ENCODE measurements at places on chromosomes 4 and X.

GRCh38 chr4:6733358-6734164 is 17.6 kb downstream of the BLOC1S4 start:
- H3K27ac ChIP-seq: no peak overlapping the region
- DNase-seq: no peak
- no peak overlapping the region for H3K4me3 ChIP-seq
- no peaks in the 10 kb centered on the region for H3K4me1 ChIP-seq
- H3K27me3 ChIP-seq: no peaks in the 10 kb centered on the region
- no peaks in the 10 kb centered on the region for H3K36me3 ChIP-seq

- no peaks in the 10 kb centered on the region for H3K27me3 ChIP-seq
- H3K4me3 ChIP-seq: no peak overlapping the region
- no peaks in the 10 kb centered on the region for H3K4me1 ChIP-seq
- DNase-seq: no peak
- H3K36me3 ChIP-seq: no peaks in the 10 kb centered on the region
Observed at GRCh38 chr4:138696058-138696457, 319.5 kb upstream of the NOCT start.

DNA sequence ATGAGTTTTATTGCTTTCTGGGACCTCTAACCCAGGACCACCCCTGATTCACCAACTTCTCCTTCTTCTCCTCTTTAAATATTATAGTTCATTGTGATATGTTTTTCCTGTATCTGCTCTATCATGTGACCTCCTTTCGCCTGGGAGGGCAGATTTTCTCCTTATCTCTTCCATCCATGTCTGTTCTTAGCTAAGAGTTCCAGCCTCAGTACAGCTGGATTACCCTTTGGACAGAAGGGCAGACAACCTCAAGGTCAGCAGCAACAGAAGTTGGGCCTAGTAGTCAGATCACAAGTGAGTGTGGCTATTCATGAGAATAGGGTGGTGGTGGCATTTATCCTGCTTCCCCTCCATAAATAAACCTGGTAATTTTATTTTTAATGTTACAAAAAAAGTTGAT is 5.7 kb upstream of the XK start:
- no peak for DNase-seq
- H3K4me3 ChIP-seq: no peak overlapping the region
- H3K27me3 ChIP-seq: no peaks in the 10 kb centered on the region
- peaks cover 3% of the 10 kb centered on the region for H3K4me1 ChIP-seq
- H3K27ac ChIP-seq: no peak overlapping the region

DNA sequence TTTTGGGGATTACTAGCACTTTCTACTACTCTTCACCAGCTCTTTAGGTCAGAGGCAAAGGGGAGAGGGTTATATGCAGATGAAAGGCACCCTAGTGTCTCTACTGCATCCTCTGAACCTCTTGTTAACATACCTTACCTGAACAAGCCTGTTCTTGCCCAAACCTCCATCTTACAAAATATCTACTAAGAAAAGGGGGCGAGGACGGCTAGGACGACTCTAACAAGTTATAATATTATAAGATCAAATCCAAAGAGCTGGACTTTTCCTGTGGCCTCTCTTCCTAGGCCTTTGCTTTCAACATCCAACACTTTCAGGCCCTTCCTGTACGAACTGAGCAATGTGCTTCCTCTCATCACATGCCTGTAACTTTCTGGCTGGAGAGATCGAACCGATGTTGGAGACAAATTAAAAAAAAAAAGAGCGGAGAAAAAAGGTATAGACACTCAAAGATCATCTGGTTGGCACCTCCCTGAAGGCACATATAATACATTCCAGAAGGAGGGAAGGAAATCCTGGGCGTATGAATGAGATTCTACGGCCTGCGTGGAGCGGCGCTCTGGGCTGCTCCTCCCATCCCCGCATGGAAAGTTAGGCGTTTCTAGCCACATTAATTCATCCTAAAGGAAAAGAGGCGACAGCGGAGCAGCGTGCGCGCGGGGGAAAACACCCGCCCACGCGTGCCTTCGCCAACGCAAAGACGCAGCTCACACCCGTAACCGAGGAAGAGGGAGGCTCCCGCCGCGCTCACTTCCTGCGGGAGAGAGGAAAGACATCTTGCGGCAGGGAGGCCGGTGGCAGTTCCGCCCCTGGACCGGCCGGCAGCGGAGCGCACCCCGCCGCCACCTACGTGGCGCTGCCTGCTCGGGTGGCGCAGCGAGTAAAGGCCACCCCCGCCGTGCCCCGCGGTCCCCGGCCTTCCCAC is 808 bp downstream of the PRDM5 start:
- H3K27ac ChIP-seq: peak overlapping the region; percentile 89
- no peaks in the 10 kb centered on the region for H3K27me3 ChIP-seq
- DNase-seq: peak; percentile 71
- H3K4me3 ChIP-seq: peak overlapping the region; percentile 66
- no peaks in the 10 kb centered on the region for H3K36me3 ChIP-seq

- H3K27me3 ChIP-seq: no peaks in the 10 kb centered on the region
- H3K4me1 ChIP-seq: no peaks in the 10 kb centered on the region
- no peak overlapping the region for H3K4me3 ChIP-seq
- H3K36me3 ChIP-seq: no peaks in the 10 kb centered on the region
- no peak for DNase-seq
Observed at GRCh38 chr4:73976716-73977115, 5.1 kb downstream of the PF4 start.

DNA sequence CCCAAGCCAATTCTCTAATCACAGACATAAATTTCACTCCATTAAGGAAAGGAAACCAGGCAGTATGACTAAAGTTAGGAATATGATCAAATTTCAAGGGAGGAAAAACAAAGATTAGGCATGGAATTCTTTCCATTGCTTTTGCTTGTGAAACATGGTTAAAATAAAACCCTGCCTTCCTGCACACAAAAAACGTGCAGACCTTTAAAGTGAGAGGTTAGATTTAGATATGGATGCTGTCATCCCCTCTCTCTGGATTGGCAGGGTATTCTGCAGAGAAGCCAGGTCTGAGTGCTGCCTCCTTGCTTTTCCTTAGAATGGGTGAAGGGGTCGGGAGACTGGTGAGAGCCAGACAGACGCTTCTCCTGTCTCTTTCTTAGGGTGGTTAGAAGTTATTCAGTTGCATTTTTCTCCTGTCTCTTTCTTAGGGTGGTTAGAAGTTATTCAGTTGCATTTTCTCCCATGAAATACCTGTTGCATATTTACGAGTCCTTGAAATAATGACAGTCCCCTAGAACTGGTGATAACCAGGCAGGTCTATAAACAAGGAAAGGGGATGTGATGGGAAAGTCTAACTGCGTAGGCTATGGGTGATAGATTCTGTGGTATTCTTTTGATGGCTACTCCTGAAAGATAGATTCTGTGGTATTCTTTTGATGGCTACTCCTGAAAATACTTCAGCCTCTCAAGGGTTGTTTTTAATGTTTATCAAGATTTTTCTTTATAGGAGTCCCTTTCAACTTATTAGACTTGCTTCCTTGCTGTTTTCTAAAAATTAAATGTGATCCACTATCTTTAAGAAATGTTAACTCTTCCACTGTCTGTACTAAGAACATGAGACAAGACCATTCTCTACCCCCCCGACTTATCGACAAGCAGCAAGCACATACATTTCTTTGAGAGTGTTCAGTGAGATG is 163.6 kb downstream of the SPRY1 start:
- H3K27me3 ChIP-seq: no peaks in the 10 kb centered on the region
- no peak overlapping the region for H3K27ac ChIP-seq
- H3K36me3 ChIP-seq: no peaks in the 10 kb centered on the region
- no peaks in the 10 kb centered on the region for H3K4me1 ChIP-seq

DNA sequence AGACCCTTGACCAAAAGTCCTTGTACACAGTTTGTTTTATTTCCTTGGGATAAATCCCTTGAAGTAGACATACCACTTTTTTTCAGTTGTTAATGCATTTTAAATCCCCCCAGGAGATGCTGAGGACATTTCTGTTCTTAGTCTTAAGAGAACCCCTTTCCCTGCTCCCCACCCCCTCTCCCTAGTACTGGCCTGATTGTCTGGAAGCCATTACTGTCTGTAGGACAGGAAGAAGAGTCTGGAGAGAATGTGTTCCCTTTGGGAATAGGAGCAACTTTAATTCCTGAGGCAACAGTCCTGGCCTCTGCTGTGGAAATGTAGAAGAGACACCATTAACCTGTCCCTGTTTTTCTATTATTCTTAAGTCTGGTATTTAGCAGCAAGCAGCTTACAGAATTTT is 52.3 kb upstream of the TMEM131L start:
- no peaks in the 10 kb centered on the region for H3K36me3 ChIP-seq
- no peak overlapping the region for H3K27ac ChIP-seq
- H3K27me3 ChIP-seq: no peaks in the 10 kb centered on the region
- no peak for DNase-seq
- no peaks in the 10 kb centered on the region for H3K4me1 ChIP-seq
- no peak overlapping the region for H3K4me3 ChIP-seq

- no peak overlapping the region for H3K27ac ChIP-seq
- no peak overlapping the region for H3K4me3 ChIP-seq
- no peak for DNase-seq
- H3K36me3 ChIP-seq: no peaks in the 10 kb centered on the region
- no peaks in the 10 kb centered on the region for H3K27me3 ChIP-seq
- H3K4me1 ChIP-seq: no peaks in the 10 kb centered on the region
Observed at GRCh38 chrX:96843566-96843965, 40.1 kb upstream of the RPA4 start.

DNA sequence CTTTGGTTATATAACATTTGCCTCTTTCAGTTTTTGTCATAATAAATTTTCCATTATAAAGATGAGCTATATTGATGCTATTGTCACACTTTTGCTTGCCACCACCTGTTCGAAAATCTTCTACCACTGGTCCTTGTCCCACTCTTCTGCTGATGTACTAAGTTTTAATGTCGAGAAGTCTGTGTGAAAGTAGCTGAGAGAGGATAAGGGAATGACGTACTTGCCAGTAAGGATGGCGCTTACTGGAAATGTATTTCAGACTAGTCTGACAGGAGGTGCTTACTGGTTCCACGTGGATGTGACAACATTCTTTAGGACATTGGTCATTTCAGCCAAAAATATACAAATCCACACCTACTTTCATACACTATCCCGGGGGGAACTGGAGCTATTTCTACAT is 132.7 kb upstream of the NR3C2 start:
- no peaks in the 10 kb centered on the region for H3K36me3 ChIP-seq
- DNase-seq: no peak
- H3K4me3 ChIP-seq: no peak overlapping the region
- H3K27me3 ChIP-seq: no peaks in the 10 kb centered on the region
- no peak overlapping the region for H3K27ac ChIP-seq
- no peaks in the 10 kb centered on the region for H3K4me1 ChIP-seq

- H3K36me3 ChIP-seq: no peaks in the 10 kb centered on the region
- DNase-seq: no peak
- no peak overlapping the region for H3K4me3 ChIP-seq
Observed at GRCh38 chr4:123405267-123405865, 8.8 kb downstream of the SPRY1 start.

GRCh38 chr4:125390727-125391126 is 76.0 kb downstream of the FAT4 start:
- no peaks in the 10 kb centered on the region for H3K4me1 ChIP-seq
- H3K4me3 ChIP-seq: no peak overlapping the region
- no peak for DNase-seq
- no peaks in the 10 kb centered on the region for H3K36me3 ChIP-seq
- no peaks in the 10 kb centered on the region for H3K27me3 ChIP-seq

- H3K27ac ChIP-seq: no peak overlapping the region
- no peaks in the 10 kb centered on the region for H3K36me3 ChIP-seq
- no peak for DNase-seq
- H3K4me1 ChIP-seq: no peaks in the 10 kb centered on the region
Observed at GRCh38 chr4:176054942-176055341, 10.7 kb upstream of the WDR17 start.

GRCh38 chr4:128600996-128601871 is 208.3 kb upstream of the JADE1 start:
- no peaks in the 10 kb centered on the region for H3K27me3 ChIP-seq
- H3K36me3 ChIP-seq: no peaks in the 10 kb centered on the region
- no peak overlapping the region for H3K27ac ChIP-seq
- no peak overlapping the region for H3K4me3 ChIP-seq

DNA sequence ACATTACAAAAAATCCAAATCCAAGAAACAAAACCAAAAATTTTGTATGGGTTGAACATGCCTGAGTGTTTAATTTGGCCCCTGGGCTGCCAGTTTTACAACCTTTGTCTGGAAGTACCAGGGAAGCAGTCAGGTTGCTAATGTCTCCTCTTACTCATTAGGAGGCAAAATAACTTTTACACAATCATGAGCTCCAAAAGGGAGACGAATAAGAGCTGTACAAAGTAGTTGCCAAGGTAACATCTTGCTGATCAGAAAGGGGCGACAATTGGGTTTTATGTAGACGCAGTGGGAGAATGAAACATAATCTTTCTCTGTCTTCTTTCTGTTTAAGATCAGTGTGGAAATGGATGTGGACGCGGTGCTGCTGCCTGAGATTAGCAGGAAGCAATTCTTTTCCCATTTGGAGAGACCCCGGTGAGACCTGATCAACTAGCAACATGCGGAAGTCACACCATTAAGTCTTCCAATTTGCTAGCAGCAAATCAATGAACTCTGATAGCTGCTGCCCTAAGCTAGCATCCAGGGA is 90.7 kb upstream of the IGFBP7 start:
- H3K27ac ChIP-seq: no peak overlapping the region
- H3K36me3 ChIP-seq: no peaks in the 10 kb centered on the region
- no peak for DNase-seq
- H3K4me1 ChIP-seq: no peaks in the 10 kb centered on the region
- H3K4me3 ChIP-seq: no peak overlapping the region

- H3K27me3 ChIP-seq: no peaks in the 10 kb centered on the region
- no peak overlapping the region for H3K27ac ChIP-seq
- no peaks in the 10 kb centered on the region for H3K36me3 ChIP-seq
- no peak overlapping the region for H3K4me3 ChIP-seq
Observed at GRCh38 chr4:16090096-16090705, 6.4 kb upstream of the PROM1 start.

DNA sequence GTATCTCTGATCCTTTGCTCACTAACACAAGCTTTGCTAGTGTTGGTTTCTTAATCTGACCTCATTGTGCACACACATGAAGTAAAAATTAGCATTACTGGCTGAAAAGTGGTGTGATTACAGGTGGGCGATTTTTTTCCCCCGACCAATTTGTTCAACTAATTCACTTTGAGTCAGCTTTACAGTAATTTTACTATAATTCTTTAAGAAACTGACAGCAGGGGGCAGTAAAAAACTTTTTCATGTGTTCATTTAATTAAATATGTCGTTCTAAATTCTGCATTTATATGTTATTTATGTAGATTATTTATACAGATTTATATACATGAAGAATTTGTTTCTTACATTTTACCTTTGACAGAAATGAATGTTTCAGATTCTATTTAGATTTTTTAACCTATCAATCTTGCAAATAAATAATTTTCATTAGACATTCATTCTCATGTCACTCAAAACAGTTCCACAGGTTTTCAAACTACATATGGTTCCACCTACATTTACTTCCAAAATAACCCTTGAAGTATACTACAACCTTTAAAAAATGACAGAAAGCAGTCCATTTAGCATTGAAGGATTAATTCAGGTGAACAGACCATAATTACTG is 17.5 kb downstream of the PALLD start:
- H3K27me3 ChIP-seq: no peaks in the 10 kb centered on the region
- H3K4me1 ChIP-seq: no peaks in the 10 kb centered on the region
- H3K36me3 ChIP-seq: no peaks in the 10 kb centered on the region
- DNase-seq: no peak
- H3K4me3 ChIP-seq: no peak overlapping the region

- H3K36me3 ChIP-seq: no peaks in the 10 kb centered on the region
Observed at GRCh38 chr4:89904524-89904923, 9.9 kb downstream of the MMRN1 start.

- DNase-seq: no peak
- no peak overlapping the region for H3K27ac ChIP-seq
- H3K36me3 ChIP-seq: no peaks in the 10 kb centered on the region
- no peaks in the 10 kb centered on the region for H3K27me3 ChIP-seq
- H3K4me3 ChIP-seq: no peak overlapping the region
Observed at GRCh38 chr4:142473960-142474338, 372.2 kb downstream of the INPP4B start.
